ENCODE measurements at places on chromosomes 7 and 10.
A peak's percentile ranks its signal among the peaks of the same experiment; 100 is the strongest.

DNA sequence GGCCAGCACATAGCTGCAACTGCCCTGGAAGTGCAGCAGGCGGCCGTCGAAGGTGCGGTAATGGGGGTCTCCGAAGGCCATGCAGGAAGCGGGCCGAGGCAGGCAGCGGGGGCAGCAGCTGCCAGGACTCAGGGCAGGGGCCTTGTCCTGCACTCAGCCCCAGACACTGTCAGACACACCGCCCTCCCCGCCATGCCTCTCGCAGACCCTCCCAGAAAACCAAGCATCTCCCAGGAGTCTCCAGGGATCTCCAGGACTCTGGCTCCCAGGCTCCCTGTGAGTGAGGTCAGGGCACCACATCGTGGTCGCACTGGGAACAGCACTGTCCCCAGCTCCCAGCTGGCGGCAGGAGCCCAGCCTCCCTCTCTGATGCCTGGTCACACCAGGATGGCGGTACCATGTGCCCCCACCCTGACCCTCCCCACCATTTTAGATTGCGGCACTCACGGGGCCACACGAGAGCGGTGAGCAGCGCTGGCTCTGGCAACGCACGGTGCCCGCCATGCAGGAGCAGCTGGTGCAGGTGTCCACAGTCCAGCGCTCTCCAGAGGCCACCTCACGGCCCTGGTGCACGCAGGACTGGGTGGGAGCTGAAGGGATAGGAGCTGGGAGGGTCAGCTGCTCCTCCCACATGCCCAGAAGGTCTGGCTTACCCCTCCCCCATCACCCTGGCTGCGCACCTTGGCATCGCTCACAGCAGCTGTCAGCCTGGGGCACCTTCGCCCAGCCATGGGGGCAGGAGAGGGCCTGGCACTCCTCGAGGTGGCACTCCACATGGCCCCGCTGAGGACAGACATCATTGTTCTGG, 17.5 kb downstream of the ATP6V1F start:
- DNase-seq = peak; percentile 41

- DNase-seq = no peak
Measured at GRCh38 chr7:50502947-50503346, 52.8 kb upstream of the FIGNL1 start.

DNA sequence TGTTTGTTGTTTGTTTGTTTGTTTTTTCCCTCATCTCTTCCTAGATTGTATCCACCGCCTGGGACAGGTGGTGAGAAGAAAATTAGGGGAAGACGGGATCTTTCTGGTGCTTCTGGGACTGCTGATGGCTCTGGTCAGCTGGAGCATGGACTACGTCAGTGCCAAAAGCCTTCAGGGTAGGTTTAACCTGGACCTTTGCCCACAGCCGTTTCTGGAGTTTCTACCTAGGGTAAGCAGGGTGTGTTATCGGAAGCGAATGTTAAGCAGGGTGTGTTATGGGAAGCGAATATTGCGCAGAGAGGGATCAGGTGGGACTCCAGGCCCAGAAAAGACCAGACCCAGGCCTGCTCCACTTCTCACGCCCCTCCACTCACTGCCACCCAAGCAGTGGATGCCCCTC, 4.7 kb downstream of the CLCN1 start:
- DNase-seq = no peak

GRCh38 chr10:89466599-89467035, 52.2 kb downstream of the IFIT5 start:
- no peak for DNase-seq

GRCh38 chr7:81462672-81463071, 307.2 kb downstream of the HGF start:
- no peak for DNase-seq

DNA sequence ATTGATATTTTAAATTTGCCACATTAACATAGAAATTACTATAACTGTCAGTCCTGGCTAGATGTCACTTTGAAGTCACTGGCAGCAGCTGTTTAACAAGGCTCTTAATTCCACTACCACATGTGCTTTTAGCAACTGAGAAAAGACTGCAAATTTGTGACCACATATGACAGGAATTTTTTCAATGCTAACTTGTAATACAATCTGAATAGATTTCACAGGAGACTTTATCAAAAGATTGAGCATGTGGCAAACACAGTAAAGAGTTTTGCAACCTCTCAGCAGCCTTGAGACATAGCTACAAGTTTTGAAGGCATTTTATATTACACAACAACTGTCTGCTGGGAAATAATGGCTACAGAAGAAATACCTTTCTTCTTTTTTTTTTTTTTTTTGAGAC, 73.0 kb downstream of the MICU1 start:
- DNase-seq = no peak

- DNase-seq = no peak
Measured at GRCh38 chr7:43652364-43652763, 69.5 kb downstream of the STK17A start.

DNA sequence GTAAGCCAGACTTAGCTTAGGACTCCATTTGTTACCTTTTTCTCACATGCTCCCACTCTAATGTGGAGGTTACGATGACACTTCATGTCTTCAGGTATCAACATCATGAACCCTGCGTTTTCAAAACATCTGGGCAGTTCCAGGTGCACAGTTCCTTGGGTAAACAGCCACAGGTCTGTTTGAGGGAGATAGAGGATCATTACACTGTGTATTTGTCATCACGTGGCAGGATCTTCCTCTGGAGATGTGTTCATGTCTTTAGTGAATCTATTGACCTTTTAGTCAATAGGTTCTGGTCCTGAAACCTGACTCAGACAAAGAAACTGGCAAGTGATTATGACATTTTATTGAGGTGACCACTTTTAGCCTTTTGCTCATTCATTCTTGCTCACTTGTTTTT, 145.5 kb downstream of the ANKRD7 start:
- DNase-seq = no peak

DNA sequence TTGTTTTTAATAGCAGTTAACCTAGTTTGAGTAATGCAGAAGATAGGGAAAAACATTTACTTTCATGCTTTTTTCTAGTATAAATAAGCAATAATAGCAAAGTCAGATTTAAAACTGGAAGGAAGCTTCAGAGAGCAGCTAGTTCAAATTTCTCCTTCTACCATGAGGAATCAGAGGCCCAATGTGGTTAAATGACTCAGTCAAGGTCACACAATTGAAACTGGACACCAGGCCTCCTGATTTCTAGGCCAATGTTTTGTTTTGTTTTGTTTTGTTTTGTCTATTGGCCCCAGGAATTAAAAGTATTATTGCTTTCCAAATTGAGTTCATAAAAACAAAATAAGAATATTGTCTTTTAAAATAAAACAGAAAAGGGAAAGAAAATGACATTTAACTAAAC, 122.3 kb downstream of the TRIL start:
- no peak for DNase-seq

- no peak for DNase-seq
Measured at GRCh38 chr7:69819333-69819705, 221.0 kb downstream of the AUTS2 start.

- DNase-seq = no peak
Measured at GRCh38 chr10:13930120-13930519, 343.4 kb downstream of the PRPF18 start.

DNA sequence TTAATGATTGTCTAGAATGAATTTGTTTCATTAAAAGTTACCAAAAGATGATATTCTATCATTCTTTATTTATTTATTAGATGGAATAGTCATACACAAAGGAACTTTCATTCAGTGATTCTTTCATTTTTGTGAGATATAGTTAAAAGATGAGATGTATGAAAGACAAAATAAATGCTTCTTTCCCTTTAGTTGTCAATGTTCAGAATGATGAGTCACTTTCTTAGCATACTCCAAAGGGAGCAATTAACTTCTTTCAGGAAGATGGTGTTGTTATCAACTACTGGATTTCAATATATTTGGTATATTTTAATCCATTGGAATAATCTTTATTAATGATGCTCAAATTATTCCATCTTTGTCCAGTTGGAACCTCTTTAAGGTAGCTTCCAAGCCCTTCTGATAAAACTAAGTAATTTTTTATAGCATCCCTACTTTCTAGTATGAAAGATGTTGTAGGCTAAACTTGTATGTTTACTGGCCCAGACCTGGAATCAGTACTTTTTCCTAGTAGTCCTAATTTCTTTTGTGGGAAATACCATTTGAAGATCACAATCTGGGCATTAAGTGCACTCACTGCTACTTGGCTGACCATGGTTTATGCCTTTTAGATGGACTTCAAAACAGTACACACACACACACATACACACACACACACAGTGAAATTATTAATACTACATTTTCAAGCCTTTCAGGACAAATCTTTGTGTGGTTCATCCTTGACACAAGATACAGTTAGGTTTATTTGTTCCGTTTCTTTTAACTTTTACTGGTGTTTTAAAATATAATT, 2.5 kb downstream of the GIMAP7 start:
- no peak for DNase-seq

GRCh38 chr7:143884969-143885559, 16.9 kb downstream of the TCAF1 start:
- no peak for DNase-seq

DNA sequence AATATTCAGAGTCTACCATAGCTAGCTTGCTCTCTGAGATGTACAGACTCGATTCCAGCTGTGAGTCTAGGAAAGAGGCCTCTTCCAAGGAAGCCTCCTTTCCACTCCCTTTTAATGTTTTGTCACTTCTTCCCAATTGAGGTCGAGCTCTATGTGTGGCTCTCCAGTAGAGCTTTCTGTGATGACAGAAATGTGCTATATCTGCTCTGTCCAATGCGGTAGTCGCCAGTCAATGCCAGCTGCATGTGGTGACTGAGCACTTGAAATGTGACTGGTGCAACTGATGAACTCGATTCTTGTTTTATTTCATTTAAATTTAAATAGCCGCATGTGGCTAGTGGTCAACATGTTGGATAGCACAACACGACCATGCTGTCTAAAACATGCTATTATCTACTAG, 387.0 kb upstream of the NRP1 start:
- no peak for DNase-seq

GRCh38 chr10:79159141-79159651, 90.4 kb downstream of the ZMIZ1 start:
- DNase-seq = no peak

DNA sequence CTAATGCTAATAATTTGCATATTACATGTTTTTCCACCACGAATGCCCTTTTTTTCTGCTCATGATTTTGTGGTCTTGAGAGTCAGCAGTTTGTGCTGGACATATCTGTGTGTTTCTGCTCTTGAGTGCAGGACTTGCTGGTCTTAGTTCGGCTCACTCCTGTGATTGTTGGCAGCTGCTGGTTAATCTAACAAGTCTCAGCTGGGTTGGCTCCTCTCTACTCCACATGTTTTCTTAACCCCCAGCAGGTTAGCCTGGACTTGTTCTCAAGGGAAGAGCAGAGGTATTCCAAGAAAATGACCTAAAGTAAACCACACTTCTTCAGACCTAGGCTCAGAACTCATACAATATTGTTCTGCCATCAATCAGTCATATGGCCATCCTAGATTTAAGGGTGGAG, 1238.9 kb downstream of the XPNPEP1 start:
- no peak for DNase-seq

DNA sequence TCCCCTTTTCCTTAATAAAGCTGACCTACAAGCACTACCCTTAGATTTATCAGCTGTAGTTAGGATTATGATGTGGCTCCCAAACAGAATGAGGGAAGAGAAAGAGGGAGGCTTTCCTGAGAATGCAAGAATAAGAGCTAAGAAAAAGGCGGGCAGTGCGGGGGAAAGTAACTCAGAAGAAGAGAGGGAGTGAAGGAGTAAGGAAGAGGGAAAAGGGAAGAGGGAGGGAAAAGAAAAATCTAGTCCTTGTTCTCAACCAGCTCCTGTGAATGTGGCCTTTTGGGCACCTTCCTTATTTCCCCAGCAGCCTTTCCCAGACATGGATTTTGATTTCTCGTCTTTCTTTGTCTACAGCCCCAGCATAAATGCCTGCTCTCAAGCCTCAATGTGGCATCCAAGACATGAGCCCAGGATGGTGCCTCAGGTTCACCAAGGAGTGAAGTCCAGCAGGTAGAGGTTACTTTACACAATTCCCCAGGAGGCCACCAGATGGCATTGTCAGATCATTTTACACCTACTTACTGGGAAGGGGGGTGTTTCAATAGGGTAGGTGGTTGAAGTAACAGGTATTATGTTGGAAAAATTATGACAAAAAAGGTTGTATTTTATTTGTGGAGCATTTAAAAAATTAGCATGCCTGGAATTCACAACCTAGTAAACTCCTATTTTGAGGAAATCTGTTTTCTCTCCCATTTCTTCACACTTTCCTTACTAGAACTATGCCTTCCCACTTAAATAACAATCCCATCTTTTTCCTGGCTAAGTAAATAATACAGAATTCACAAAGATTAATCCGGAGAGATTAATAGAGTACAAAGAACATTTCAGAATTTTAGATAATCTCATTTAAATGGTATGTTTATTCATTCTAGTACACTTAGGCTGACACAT, 106.5 kb downstream of the HTR7 start:
- DNase-seq = peak; percentile 49

DNA sequence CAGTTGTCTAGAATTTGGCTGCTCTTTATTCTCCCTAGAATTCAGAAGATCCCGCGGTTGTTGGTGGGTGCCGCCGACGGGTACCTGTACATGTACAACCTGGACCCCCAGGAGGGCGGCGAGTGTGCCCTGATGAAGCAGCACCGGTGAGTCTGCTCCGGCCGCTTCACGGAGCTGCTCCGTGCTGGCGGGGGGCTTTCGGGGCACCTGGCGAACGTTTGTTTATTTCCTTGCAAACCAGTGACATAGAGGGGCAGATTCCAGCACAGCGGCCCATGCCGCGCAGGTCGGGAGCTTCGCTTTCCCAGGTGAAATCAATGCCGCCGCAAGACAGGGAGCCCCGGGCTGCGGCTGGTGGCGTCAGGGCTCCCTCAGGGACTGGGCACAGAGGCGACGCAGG, 38.0 kb downstream of the WIPI2 start:
- no peak for DNase-seq

DNA sequence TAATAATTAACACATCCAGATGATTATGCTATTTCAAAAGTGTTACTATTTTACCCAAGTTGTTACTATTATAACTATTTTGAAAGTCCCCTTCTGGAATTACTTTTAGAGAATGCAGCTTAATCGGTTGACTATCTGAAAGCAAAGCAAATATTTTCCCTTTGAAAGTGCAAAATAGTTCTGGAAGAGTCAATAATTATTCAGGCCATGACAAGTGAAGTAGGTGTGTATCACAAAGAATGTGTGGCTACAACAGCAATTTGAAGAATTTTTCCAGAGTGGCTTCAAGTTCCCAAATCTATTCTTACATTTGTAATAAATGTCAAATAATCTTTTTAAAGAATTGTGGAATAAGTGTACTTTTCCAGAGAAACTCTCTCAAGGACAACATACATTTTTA, 42.8 kb downstream of the RNLS start:
- DNase-seq = no peak

DNA sequence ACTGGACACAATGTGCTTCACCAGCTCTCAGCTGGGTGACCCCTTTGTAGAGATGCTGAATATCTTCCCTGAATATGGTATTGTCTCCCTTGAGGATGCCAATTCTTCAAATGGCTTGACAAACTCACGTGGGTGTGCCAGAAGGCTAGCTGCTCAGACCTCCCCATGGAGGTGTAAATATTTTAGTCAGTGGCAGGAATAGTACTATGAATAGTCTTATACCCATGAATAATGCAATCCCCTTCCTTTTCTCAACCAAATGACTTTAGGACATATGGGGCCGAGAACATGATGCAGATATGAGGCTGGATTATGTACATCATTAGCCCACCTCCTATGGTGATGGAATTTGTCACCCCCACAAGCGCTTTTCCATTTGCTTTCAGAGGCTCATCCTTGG, 401.8 kb downstream of the ADRA2A start:
- no peak for DNase-seq

All from activated CD4-positive, alpha-beta T cell treated with anti-CD3 and anti-CD28 coated beads, Interleukin-2, amount 50 U/mL, for 48 hours (primary cell).